Cortex of kidney (tissue), 1 donor: ENCODE measurements at places on chromosomes 7 and 10.

- DNase-seq = no peak
Observed at GRCh38 chr7:86814661-86815379, 171.1 kb downstream of the GRM3 start.

DNA sequence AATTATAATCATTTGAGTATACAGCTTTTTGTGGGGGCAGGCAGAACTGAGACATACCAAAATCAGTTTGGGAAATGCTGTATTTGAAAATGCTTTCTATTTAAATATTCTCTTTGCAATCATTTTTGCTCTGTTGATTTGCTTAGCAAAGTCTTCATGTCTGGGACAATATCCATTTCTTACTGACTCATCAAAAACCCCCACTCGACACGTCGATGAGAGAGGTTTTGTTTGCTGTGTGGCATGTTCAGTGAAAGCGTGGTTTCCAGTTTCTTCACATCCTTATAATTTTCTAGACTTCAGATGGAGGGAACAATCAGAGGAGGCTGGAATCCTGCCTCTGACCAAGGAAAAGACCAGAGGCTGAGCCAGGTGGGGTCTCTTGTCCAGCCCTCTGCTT, 28.9 kb downstream of the HTRA1 start:
- DNase-seq = no peak

- DNase-seq = no peak
Observed at GRCh38 chr10:92848037-92848440, 281 bp upstream of the EXOC6 start.

- DNase-seq = no peak
Observed at GRCh38 chr7:155465761-155466141, 7.8 kb downstream of the EN2 start.

DNA sequence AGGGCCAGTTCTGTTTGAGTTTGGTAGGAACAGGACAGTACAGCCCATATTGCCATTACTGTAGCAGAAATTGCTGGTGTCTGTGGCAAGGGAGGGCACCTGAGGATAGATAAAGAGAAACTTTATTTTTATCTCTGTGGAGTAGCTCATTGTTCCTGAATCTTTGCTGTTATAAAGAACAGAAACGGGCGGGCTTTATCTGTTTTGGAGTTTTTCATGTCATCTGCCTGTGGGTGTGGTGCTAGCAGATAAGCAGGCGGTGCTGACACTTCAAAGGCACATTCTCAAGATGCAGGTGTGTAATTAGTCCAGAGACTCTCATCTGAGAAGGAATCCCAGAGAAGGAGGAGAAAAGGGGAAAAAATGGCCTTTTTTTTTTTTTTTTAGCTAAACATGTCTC, 11.5 kb downstream of the ZNF273 start:
- no peak for DNase-seq

GRCh38 chr10:127090138-127090537, 106.3 kb downstream of the INSYN2A start:
- DNase-seq = no peak

- no peak for DNase-seq
Observed at GRCh38 chr7:114554781-114555537, 140.3 kb downstream of the FOXP2 start.

DNA sequence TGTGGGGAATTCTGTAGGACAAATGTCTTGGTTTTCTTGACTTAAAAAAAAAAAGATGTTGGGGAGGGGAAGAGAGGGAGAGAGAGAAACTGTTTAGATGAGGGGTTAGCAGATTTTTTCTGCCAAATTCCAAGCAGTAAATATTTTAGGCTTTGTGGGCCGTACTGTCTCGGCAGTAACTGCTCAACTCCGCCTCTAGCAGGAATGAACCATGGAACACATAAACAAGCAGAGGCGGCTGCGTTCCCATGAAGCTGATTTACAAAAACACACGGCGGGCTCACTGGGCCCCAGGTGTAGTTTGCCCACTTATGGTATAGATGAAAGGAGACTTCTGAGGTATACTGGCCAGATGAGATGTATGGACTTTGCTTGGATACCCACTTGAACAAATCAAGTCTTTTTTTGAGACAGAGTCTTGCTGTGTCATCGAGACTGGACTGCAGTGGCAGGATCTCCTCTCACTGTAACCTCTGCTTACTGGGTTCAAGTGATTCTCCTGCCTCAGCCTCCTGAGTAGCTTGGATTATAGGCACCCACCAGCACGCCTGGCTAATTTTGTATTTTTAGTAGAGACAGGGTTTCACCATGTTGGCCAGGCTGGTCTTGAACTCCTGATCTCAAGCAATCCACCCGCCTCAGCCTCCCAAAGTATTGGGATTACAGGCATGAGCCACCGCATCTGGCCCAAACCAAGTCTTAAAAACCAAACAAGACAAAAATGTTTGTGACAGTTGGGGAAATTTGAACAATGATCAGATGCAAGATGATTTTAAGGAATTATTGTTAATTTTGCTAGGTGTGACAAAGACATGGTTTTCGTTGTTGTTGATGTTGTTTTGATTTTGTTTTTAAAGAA, 9.7 kb upstream of the ADAMTS14 start:
- no peak for DNase-seq

- DNase-seq = no peak
Observed at GRCh38 chr10:7314170-7314569, 96.7 kb downstream of the SFMBT2 start.

DNA sequence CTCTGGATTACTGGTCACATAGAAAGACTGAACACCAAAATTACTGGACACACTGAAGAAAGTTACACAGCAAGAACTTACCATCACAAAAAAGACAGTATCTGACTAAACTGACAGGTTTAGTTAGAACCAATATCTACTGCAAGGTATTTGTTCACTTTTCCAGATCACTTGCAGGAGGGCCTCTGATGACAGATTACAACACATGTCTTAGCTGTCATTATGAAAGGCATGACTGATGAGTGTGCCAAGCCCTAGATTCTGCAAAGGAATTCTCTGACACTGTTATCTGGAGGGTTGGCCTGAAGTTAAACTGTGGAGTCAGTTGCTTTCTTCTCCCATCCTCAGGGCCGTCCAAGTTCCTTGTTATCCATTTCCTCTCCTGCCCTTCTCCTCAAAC, 242.7 kb downstream of the KIF20B start:
- no peak for DNase-seq

DNA sequence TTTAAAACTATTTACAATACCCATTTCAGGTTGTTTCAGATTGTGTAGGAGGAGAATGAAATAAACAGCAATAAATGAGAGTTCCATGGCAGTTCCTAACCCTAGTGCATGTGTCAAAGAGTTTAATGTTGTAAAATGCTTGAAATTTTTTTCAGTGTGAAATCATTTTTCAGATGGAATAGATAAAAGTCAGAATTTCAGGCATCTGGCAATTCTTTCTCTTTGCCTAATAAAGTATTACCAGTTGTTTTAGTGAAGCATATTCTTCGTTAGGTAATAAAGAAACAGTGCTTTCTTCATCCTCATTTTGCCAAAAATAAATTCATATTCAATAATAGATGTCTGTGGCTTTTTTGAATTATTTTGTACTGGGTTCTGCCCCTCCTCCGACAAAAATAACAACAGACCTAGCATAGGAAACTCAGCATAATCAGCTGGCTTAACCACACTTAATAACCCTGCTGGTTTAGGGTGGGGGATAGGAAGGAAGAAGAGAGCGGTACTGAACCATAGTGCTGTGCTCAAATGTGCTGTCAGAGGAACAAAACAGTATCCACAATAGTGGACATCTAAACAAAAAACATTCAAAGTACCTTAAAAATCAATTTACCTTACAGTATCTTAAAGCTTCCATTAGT, 39.1 kb downstream of the MINDY3 start:
- DNase-seq = no peak

DNA sequence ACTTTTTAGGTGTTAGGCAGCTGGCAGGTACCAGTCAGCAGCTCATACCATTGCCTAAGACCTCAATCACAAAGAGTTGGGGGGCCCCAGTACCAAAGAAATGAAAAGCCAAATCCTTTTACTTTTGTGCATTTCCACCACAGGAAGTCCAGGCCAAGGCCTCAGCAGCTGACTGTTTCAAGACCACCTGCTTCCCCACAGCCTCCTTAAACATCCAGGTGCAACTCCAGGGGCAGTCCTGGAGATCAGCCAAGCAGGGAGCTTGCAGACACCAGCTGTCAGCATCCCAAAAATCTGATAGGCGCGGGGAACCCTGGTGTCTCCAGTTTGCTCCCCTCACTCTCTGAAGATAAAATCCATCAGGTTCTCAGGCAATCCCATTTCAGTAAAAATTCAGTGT, 91.5 kb upstream of the EFCAB10 start:
- no peak for DNase-seq

DNA sequence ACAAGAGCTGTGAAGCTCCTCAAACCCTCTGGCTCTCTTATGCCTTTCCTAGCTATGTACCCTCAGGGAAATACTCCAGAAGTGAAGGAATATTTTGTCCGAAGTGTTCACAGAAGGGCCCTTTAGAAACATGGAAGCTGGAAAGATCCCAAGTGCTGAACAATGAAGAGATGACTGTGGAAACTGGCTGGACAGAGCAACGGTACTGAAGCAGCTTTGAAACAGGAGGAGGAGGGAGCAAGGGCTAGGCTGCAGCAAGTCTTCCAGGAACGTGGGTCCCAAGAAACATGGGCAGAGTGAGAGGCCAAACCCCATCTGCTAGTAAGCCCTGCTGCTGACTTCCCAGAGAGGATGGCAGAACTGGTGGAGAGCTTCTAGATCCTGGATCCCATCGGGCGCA, 3.0 kb upstream of the PSAP start:
- DNase-seq = no peak

GRCh38 chr7:47697543-47697942, 115.6 kb upstream of the TNS3 start:
- DNase-seq = no peak

DNA sequence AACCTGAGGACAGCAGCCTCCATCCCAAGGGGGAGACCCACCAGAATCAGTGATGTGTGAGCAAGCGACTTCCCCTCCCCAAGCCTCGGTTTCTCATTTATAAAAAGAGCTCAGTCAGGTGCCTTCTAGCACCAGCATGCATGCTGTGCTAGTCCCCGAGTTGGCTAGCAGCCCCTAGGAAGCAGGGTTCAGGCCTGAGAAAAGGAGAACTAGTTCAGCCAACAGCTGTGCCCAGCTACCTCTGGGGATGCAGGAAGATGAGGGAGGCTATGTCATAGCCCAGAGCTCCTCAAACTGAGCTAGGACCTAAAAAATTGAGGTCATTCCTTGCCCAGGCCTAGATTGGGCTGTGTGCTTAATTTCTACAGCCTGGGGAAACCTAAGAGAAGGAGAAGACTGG, 13.7 kb downstream of the DRGX start:
- no peak for DNase-seq

GRCh38 chr7:77413861-77414424, 2.2 kb downstream of the GSAP start:
- DNase-seq = no peak

GRCh38 chr7:9498303-9498702, 1064.9 kb downstream of the NXPH1 start:
- DNase-seq = no peak

- no peak for DNase-seq
Observed at GRCh38 chr10:6014241-6014761, 37.0 kb upstream of the IL15RA start.

- no peak for DNase-seq
Observed at GRCh38 chr10:97224483-97225435, 39.0 kb upstream of the SLIT1 start.

- no peak for DNase-seq
Observed at GRCh38 chr10:116126954-116127695, 145.9 kb downstream of the GFRA1 start.
